ENCODE measurements at places on chromosomes 12 and 14. TPM values are rescaled to one million over a fixed set of nuclear protein-coding genes. Genes with fewer than 3 reads are reported as not detected.

GRCh38 chr12:104751594-104751993 is 206.5 kb downstream of the SLC41A2 start:
- no peak for DNase-seq

GRCh38 chr14:88919502-88919901 is 95.1 kb downstream of the TTC8 start:
- DNase-seq, result peak; percentile 29

The BATF gene
- polyA plus RNA-seq, result not detected

The CNOT2 gene
- 76.1 TPM for polyA plus RNA-seq

DNA sequence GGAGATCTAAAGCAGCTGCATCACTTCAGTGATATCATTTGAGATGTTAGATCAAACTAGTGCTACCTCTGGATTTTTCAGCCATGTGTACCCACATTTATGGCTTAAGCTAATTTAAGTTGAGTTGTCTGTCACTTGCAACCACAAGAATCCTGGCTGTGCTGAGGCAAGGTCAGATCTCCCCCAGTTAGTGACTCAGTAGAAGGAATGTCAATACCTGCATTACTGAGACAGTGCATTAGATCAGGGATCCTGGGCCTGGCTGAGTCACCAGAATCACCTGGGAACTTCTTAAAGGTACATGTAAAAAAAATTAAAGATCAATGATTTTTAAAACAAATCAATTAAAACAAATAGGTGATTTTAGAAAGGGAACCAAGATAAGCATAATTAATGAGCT is 84.6 kb upstream of the GRIN2B start:
- DNase-seq, result no peak

DNA sequence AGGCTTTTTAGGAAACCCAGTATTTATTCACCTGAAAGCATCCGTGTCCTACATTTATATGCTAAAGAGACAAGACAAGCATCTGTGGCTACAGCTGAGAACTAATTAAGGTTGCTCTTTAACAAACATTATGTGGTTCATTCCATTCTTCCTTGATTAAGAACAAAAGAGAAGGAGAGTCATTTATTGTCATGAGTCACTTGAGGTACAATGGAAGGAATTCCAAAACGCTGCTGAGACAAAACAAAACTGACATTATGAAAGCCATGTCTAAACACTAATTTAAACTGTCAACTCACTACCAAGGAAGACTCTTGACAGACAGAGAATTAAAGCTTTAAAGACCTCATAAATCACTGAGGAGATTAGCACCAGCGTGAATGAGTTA is 214.4 kb downstream of the BMP4 start:
- DNase-seq, result no peak

The PIP4P1 gene
- 22.1 TPM for polyA plus RNA-seq

- DNase-seq, result no peak
Measured at GRCh38 chr14:73783107-73783727, 68.4 kb upstream of the PTGR2 start.

DNA sequence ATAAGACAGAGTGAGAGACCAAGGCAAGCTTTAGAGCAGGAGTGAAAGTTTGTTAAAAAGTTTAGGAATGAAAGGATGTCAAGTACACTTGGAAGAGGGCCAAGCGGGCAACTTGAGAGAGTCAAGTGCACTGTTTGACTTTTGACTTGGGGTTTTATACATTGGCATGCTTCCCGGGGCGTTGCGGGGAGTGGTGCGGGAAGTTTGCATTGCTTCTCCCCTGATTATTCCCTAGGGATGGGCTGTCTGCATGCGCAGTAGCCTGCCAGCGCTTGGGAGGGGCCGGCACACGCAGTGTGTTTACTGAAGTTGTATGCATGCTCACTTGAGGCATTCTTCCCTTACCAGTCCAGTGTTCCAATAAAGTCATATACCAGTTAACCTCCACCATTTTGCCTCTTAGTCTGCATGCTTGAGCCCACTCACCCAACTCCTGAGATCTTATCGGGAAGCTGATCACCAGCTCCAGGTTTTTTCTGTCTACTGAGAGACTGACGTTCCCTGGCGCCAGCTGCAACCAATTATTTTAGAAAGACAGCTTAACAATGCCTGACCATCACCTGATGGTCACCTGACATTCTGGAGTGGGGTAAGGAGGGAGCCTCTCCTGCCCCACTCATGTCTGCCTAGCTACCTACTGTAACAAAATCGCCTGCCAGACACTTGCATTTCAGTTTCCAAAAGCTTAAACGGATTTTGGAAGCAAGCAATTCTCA is 53.2 kb downstream of the DACT1 start:
- DNase-seq, result no peak

The P2RX2 gene
- not detected for polyA plus RNA-seq
